Foreskin melanocyte (primary cell): ENCODE measurements at places on chromosomes 16 and 17.
A peak's percentile ranks its signal among the peaks of the same experiment; 100 is the strongest.

DNA sequence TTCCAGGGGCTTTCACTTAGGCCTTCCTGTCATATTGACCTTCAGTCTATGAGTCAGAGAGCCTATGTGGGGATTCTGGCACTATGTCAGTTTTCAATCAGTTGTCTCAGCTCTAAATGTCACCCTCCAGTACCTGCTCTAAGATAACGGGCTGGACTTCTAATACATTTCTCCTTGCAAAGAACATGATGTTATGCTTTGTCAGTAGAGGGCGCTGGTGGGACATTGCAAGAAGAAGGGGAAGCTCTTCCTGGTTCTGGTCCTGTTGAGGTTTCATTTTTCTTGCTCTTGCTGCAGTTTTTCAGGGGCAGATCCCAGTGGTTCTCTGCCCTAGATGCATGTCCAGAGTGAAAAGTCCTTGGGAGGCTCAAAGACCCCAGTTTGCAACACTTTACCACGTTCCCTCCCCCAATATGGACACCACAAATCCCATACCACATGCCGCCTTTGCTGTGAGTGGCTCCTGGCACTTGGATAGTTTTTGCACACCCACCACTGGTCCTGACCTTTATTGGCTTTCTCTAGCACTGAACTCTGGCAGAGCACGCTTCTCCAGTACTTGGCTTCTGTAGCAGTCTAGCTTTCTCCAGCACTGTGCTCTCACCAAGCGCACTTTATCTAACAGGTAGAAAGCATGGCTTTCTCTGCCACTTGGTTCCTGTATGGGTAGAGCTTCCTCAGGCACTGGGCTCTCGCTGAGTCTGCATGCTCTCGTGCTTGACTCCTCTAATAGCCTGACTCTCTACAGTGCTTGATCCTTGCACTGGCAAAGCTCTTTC lies 49.0 kb downstream of the BCL7C start:
- peak; percentile 83 for DNase-seq

GRCh38 chr16:1275791-1276579 lies 20.1 kb downstream of the TPSD1 start:
- DNase-seq = no peak

DNA sequence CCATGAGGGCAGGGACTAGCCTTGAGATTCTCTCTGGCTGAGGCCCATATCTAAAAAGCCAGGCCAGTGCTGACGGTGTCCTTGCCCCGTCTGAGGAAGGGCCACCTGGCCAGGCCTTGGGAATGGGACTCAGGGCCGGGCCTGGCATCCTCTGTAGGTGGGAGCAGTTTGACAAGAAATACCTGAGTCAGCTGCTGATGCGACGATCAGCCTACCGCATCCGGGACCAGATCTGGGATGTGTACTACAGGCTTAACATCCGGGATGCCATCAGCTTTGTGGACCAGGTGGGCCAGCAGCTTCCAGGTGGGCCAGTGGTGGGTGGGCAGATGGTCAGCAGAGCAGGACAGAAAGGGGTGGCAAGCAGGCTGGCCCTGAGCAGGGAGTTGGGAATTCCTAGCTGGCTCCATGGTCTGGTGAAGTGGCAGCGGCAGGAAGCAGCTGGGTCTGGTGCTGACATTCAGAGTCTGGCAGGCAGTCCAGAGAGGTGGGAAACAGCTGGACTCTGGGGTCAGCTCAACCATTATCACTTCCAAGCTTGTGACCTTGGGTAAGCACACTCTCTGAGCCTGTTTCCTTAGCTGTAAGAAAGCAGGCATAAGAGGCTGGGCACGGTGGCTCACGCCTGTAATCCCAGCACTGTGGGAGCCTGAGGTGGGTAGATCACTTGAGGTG lies 9.5 kb downstream of the SLC9A5 start:
- DNase-seq = no peak

DNA sequence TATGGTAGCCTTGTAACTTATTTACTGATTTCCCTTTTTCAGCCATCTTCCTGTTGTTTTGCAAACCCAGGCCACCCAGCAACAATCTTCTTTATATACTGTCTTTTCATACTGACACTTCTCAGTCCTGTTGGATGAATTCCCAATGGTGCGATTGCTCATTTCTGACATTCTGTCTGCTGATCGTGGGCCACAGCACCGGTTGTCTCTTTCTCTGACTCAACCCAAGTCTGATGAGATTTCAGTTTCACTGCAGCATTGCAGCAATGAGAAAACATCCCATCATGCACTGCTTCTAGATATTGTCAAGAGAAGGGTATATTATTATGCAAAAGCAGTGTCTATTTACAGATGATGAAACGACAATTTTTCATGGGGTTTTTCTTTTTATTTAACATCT lies 349.2 kb upstream of the HSBP1 start:
- peak; percentile 66 for DNase-seq

DNA sequence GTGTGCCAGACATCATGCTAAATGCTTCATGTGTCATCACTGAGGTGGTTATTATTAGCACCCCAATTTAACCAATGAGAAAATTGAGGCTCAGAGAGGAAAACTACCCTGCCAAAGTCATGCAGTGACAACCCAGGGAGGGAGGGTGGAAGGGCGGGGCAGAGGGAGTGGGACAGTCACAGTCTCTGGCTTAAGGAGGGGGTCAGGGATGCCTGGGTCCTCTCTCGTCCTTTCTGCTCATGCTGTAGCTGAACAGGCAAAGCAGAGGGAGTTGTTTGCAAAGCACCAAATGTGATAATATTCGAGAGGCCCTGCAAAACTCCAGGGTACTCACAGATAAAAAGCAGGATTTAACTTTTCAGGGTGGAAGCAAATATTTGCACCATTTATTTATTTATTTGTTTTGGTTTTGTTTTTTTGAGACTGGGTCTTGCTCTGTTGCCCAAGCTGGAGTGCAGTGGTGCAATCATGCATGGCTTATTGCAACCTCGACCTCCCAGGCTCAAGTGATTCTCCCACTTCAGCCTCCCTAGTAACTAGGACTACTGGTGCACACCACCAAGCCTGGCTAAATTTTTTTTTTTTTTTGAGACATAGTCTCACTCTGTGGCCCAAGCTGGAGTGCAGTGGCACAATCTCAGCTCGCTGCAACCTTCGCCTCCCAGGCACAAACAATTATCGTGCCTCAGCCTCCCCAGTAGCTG lies 47.9 kb upstream of the NKD1 start:
- DNase-seq = no peak

- DNase-seq = no peak
Observed at GRCh38 chr16:69088684-69089083, 16.8 kb upstream of the HAS3 start.

DNA sequence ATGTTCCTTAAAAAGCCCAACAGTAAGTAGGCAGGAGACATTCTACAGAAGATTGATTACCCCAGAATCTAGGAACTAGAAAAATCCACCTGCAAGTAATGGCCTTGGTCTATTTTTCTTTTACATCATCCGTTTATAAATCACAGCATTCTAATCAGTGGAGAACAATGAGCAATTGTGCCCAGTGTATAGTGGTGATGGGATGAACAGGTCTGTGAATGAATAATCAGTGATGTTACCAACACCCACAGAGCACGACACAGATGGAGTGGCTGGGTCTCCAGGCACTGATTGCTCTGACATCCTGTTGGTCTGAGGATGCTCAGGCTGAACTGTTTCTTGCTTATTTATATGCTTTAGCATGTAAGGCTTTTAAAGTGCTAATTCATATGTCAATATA lies 1251.2 kb upstream of the CDH8 start:
- DNase-seq = peak; percentile 1

GRCh38 chr17:66143657-66144282 lies 48.2 kb downstream of the CEP112 start:
- no peak for DNase-seq

DNA sequence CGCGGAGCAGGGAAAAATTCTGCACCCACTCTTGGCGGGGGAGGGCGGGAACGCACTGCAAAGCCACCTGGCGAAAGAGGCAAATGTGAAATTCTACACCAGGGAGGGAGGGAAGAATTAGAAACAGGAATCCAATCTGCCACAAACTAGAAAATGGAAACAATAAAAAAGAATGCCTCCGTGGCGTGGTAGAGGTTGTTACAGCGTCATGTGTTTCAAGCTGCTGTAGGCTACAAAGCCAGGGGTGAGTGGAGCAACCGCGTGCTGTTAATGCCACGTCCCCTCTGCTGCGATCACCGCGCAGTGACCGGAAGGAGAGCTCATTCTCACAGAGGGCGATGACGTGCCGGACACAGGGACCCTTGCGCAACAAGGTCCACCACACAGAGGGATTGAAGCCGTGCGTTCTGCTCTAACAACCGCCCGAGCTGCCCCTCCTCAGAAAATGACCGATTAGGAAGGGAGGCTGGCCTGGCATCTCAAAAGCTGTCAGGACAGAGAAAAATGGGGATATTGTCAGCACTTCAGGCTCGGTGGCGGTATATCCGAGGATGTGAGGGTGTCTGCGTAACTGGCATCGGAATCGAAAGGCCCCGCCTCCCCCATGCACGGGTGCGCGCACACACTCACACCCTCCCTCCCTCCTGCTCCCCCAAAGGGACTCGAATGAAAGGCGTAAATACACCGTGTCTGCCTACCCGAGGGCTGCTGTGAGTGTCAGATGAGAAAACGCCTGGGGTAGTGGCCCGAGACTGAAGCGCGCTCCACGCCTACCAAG lies 70.8 kb upstream of the TNRC6C start:
- peak; percentile 43 for DNase-seq

- no peak for DNase-seq
Observed at GRCh38 chr16:78128913-78129312, 29.5 kb downstream of the WWOX start.

- no peak for DNase-seq
Observed at GRCh38 chr16:6988846-6989245, 343.8 kb upstream of the RBFOX1 start.

DNA sequence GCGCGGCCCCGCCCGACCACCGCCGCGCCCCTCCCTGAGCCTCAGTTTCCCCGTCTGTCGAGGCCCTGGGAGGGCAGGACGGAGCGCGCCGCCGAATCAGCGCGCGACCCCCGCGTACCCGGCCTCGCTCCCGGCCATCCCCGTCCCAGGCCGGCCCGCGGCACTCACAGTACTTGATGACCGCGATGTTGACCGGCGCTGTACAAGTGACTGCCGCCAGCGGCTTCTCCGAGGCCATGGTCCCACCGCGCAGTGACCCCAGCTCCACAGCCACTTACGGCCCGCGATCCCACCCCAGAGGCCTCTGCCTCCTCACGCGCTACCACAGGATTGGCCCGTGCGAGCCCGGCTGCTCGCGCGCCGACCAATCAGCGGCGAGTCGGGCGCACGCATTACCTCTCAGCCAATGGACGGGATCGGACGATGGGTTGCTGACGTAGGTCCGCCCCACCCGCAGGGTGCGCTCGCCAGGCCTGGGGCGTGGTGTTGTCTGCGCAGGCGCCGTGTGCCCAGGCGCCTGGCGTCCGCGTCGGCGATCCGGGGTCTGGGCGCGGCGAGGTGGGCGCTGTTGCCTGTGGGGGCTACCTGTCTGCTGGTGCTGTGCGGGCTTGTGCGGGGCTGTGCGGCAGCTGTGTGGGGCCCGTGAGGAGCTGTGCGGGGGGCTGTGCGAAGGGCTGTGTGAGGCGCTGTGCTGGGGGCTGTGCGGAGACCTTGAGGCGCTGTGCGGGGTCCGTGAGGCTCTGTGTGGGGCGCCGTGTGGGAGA lies at the start of gene MVD:
Gene MVD (minus strand): TSS at position 249 of the 764 bp plus-strand sequence. CDS start 11 bp downstream, at position 238.
- peak; percentile 94 for DNase-seq

DNA sequence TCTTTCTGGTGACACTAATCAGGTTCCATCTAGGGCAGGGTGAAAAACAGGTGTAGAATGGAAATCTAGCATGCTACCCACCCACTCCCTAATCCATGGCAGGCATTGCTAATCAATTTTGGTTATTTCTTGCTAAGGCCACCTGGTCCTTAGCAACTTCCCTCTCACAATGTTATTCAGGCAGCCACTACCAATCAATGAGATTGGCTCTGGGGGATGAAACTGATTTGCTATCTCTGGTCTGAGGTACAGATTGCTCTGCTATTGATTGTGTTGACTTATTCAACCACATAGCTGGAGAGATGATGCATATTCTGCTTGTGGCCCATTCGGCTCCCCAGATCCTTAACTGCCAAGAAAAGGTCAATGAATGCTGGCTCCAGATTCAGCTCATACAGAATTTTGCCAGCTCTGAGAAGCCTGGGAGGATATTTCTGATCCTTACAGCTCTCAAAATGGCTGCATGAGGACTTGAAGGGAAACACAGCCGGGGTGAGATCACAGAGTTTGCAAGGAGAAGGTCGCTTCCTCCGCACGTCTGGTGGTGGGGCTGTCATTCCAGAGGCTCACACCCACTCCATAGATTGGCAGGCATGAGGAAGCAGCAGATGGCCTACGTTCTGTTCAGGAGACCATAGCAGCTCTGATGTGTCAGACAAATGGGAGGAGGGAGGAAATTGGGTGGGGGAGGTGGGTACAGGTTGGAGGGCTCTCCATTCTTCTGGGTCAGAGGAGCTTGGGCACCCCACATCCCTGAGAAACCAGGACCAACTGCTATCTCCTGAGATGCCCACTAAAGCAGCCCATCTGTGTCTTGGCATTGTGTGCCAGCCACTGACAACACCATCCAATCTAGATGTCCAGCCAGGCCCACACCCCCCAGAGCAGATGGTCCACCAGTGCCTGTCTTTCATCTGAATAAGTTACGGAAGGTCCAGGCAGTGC lies 22.3 kb downstream of the SEZ6 start:
- DNase-seq = no peak

GRCh38 chr17:16971458-16972338 lies at the start of gene TNFRSF13B:
TSS of gene TNFRSF13B (minus strand) at chr17:16972118. CDS start at chr17:16972075, 43 bp downstream.
- no peak for DNase-seq

DNA sequence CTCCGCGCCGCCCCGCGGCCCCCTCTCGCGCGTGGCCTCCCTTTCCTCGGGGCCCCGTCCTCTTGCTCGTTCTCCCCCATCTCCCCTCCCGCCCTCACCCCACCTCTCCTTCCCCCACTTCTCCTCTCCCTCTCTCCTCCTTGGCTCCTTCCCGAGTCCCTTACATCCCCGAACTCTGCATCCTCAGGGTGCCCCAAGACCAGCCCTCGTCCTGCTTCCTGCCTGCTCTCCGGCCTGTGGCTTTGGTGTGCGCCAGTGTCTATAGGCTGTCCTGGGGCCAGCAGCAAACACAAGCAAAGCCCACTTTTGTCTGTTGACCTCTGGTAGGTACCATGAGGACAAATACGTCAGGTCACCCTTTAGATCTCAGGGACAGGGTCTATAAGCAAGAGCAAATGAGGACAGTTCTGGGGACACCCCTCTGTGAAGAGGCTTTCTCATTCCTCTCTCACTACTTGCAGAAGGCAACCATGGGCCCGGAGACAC lies 284 bp upstream of the COPZ2 start:
- no peak for DNase-seq

DNA sequence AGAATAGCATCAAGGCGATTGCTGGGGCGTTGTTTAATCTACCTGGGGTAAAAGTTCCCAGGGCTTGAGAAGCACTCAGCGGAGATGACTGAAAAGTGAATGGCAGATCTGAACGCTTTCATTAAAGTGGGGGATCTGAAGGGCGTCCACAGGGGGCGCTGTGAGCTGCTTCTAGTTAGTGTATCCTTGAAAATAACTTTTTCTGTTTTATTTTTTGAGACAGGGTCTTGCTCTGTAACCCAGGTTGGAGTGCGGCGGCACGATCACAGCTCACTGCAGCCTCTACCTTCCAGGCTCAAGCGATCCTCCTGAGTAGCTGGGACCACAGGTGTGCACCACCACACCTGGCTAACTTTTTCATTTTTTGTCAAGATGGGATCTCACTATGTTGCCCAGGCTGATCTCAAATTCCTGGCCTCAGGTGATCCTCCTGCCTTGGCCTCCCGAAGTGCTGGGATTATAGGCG lies 360.4 kb downstream of the SEC14L1 start:
- DNase-seq = no peak

- no peak for DNase-seq
Observed at GRCh38 chr16:65024767-65025178, 97.1 kb downstream of the CDH11 start.

- no peak for DNase-seq
Observed at GRCh38 chr16:66705790-66706505, 9.4 kb upstream of the CMTM4 start.
